Astrocyte (in vitro differentiated cells and primary cell): ENCODE measurements at places on chromosomes 16 and 17.

- no peak overlapping the region for H3K4me3 ChIP-seq
- H3K36me3 ChIP-seq: no peaks in the 10 kb centered on the region
- DNase-seq: no peak
- H3K4me1 ChIP-seq: peaks cover 37% of the 10 kb centered on the region
- H3K27me3 ChIP-seq: no peaks in the 10 kb centered on the region
Measured at GRCh38 chr16:82650804-82651203, 24.0 kb downstream of the CDH13 start.

DNA sequence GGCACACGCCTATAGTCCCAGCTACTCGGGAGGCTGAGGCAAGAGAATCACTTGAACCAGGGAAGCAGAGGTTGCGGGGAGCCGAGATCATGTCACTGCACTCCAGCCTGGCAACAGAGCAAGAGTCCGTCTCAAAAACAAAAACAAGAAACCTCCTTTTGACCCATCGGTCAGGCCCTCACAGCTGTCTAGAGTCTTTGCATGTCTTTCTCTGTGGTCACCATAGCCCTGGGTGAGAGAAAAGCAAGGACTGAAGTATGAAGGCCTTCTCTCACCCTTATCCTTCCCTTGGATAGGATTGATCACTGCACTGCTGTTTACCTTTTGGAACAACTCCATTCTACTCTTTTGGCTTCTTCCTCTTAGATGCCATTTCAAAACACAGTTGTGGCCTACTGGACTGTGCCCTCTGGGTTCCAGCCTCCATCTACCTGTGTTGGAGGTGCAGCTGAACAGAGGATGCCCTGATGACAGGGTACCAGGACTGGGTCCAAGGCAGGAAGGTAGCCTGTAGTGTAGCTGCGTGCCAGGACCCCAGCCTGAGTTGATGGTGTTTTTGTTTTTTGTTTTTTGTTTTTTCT is 37.1 kb downstream of the LDHD start:
- H3K36me3 ChIP-seq: no peaks in the 10 kb centered on the region
- DNase-seq: no peak
- H3K27me3 ChIP-seq: no peaks in the 10 kb centered on the region
- H3K4me3 ChIP-seq: no peak overlapping the region

DNA sequence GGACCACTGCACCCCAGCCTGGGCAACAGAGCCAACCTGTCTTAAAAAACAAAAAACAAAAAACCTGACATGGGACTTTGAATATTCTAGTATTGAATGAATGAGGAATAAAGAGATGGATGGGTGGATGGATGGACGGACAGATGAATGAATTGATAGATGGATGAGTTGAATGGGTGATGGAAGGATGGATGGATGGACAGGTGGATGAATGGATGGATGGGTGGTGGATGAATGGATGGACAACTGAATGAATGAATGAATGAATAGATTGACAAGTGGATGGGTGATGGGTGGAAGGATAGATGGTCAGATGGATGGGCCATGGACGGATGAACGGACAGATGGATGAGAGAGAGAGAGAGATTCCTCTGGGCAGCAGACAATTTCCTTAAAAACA is 22.8 kb upstream of the CEP20 start:
- no peak overlapping the region for H3K4me3 ChIP-seq
- H3K27ac ChIP-seq: no peak overlapping the region
- H3K27me3 ChIP-seq: no peaks in the 10 kb centered on the region
- DNase-seq: no peak
- no peaks in the 10 kb centered on the region for H3K36me3 ChIP-seq
- no peaks in the 10 kb centered on the region for H3K4me1 ChIP-seq

GRCh38 chr16:52843381-52843780 is 209.3 kb downstream of the CHD9NB start:
- no peaks in the 10 kb centered on the region for H3K27me3 ChIP-seq
- H3K4me3 ChIP-seq: no peak overlapping the region
- DNase-seq: no peak
- H3K27ac ChIP-seq: no peak overlapping the region

GRCh38 chr17:78493450-78493849 is 83.7 kb downstream of the DNAH17 start:
- no peak overlapping the region for H3K27ac ChIP-seq
- no peak overlapping the region for H3K4me3 ChIP-seq
- DNase-seq: no peak
- H3K36me3 ChIP-seq: no peaks in the 10 kb centered on the region

GRCh38 chr16:23148166-23148512 is 1.1 kb downstream of the USP31 start:
- H3K27me3 ChIP-seq: no peaks in the 10 kb centered on the region
- H3K27ac ChIP-seq: peak overlapping the region; percentile 1
- peaks cover 21% of the 10 kb centered on the region for H3K4me1 ChIP-seq
- no peak for DNase-seq

- no peak for DNase-seq
- peaks cover 23% of the 10 kb centered on the region for H3K36me3 ChIP-seq
- H3K4me3 ChIP-seq: no peak overlapping the region
- H3K4me1 ChIP-seq: no peaks in the 10 kb centered on the region
- no peak overlapping the region for H3K27ac ChIP-seq
- H3K27me3 ChIP-seq: no peaks in the 10 kb centered on the region
Measured at GRCh38 chr17:16551878-16552636, 16.9 kb downstream of the ZNF287 start.

DNA sequence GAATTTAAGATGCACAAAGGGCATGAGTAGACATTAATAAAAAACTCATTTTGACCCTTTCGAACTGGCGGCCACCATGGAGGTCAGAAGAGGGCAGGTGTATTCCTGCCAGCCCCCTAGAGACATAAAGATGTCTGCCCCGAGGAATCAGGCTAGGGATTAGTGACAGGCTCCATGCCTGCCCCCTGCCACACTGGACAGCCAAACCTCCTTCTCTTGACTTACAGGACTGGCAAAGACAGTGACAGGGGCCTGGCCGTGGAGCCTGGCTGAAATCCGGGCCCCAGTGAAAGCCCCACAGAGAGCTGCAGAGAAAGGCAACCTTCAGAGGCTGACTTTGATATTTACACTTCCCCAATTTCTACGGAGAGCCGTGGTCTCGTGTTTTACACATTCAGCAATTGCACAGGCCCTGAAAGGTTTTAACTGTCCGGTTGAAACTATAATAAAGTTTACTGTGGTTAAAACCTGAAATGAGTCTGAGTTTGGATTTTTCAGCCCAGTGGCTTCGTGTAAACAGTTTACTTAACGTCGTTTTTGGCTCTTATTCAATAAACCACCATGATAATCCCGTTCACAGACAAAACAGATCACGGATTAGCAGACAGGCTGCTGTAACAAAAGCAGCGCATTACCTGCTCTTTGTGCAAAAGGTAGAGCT is 243.9 kb upstream of the MYOCD start:
- no peaks in the 10 kb centered on the region for H3K36me3 ChIP-seq
- H3K4me1 ChIP-seq: no peaks in the 10 kb centered on the region
- H3K27ac ChIP-seq: no peak overlapping the region
- no peak for DNase-seq

DNA sequence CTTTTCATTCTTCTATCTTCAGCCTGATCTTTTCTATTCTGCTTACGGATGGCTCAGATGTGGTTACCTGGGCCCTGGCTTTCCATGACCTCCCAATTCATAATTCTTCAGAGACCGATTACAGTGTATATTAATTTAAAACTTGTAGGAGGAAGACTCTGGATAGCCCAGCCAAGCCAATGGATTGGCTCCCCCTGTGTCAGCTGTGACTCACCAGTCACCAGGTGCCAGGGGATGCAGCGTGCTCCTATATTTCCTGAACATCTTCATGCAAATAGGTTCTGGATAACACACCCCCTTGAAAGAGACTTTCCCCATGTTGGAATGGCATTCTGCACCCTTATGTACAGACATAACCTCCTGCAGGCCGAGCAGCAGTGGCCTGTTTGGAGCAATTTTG is 208.3 kb upstream of the WSCD1 start:
- no peak overlapping the region for H3K4me3 ChIP-seq
- H3K27me3 ChIP-seq: no peaks in the 10 kb centered on the region
- H3K36me3 ChIP-seq: no peaks in the 10 kb centered on the region
- H3K27ac ChIP-seq: no peak overlapping the region
- H3K4me1 ChIP-seq: no peaks in the 10 kb centered on the region

DNA sequence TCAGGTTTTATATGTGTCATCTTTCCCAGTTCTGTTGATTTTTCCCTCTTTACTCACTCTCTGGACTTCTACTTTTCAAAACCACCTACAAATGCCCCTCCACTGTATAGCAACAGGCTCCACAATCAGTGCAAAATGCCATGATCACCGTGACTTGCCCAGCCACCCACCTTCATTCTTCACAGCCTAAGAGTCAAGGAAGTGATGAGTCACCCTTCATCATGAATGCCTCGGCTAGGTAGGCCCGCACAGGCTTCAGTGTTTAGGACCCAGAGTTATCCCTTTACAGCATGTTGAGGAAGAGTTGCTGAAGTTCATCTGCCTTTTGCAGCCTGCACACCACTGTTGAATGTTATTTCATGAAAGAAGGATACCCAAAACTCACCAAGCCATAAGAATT is 158.6 kb downstream of the PMP22 start:
- H3K36me3 ChIP-seq: no peaks in the 10 kb centered on the region
- peaks cover 6% of the 10 kb centered on the region for H3K4me1 ChIP-seq
- H3K27me3 ChIP-seq: no peaks in the 10 kb centered on the region
- no peak overlapping the region for H3K27ac ChIP-seq

GRCh38 chr17:77420804-77421629 is 280.2 kb downstream of the SEC14L1 start:
- H3K36me3 ChIP-seq: no peaks in the 10 kb centered on the region
- no peak overlapping the region for H3K4me3 ChIP-seq
- peaks cover 70% of the 10 kb centered on the region for H3K4me1 ChIP-seq
- peak overlapping the region; percentile 70 for H3K27ac ChIP-seq
- peak; percentile 86 for DNase-seq

- peaks cover 11% of the 10 kb centered on the region for H3K4me1 ChIP-seq
- H3K4me3 ChIP-seq: no peak overlapping the region
- DNase-seq: no peak
- H3K36me3 ChIP-seq: no peaks in the 10 kb centered on the region
- no peak overlapping the region for H3K27ac ChIP-seq
Measured at GRCh38 chr17:78725448-78726021, 56.5 kb downstream of the CYTH1 start.

GRCh38 chr17:78263063-78263735 is 31.8 kb downstream of the TMEM235 start:
- H3K27ac ChIP-seq: no peak overlapping the region
- no peak for DNase-seq
- peaks cover under 1% of the 10 kb centered on the region for H3K27me3 ChIP-seq
- H3K4me3 ChIP-seq: no peak overlapping the region

DNA sequence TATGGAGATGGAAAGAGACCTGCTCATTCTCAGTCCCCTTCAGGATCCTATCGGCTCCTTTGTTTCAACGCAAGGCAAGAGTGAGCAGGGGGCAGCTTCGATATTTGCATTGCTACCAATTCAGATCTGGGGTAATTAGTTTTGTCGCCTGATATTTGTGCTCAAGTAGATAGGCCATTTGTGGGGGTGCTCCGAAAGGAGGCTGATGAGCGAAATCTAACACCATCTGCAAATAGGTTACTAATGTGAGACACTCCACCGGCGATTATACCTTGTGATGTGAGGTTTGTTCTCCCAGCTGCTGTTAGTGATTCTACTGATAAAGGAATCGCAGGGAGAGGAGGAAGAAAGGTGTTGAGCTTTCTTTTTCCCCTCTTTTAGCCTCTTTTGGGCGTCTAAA is 31.5 kb downstream of the WSCD1 start:
- no peaks in the 10 kb centered on the region for H3K36me3 ChIP-seq
- H3K4me3 ChIP-seq: no peak overlapping the region
- H3K27me3 ChIP-seq: no peaks in the 10 kb centered on the region
- H3K4me1 ChIP-seq: no peaks in the 10 kb centered on the region
